GM12892 (cell line): ENCODE measurements at places on chromosomes 7 and 10.

GRCh38 chr7:66183700-66184099, 21.4 kb upstream of the TPST1 start:
- no peak for DNase-seq

GRCh38 chr10:15738270-15738925, 18.7 kb upstream of the ITGA8 start:
- DNase-seq = no peak

DNA sequence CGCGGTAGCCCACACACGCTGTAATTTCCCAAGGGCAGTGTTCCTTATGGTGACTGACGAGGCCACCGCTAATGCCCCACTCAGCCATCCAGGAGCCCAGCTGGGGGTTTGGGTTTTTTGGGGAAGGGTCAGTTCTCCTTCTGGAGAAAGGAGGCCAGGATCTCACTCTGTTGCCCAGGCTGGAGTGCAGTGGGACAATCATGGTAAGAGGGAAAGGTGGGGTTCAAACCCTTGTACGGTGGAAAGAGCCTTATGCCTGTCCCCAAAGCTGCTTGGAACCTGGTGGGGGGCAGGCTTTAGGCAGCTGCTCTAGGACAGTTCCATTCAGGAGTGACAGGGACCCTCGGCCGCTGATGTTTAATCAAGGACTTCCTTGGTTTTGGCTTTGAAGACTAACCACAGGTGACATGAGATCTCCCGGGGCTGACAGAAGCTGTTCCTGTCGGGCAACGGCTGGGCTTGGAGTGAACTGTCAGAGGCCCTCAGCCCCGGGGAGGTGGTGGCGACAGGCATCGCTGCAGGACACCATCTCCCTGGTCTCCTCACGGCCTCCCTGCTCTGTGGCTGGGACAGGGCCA, 84.5 kb downstream of the CARD11 start:
- no peak for DNase-seq

DNA sequence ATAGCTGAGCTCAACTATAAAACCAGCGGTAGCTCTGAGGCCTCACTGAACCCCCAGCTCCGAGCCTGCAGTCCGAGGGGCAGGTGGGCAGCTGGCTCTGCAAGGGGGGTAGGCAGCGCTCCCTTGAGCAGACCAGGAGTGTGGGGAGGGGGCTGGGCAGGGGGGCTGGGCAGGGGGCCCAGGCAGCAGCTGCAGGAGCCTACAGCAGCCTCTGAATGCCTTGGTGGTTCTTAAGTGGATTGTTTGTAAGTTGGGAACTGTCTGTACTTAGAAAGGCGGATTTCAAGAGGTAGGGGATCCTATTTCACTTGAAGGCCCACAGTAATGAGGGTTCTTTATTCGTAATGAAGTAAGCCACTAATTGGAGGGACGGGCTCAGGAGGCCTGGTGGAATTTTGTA, 72.3 kb downstream of the ICA1 start:
- DNase-seq = no peak

- DNase-seq = no peak
Measured at GRCh38 chr7:90834771-90835170, 238.7 kb downstream of the CDK14 start.

DNA sequence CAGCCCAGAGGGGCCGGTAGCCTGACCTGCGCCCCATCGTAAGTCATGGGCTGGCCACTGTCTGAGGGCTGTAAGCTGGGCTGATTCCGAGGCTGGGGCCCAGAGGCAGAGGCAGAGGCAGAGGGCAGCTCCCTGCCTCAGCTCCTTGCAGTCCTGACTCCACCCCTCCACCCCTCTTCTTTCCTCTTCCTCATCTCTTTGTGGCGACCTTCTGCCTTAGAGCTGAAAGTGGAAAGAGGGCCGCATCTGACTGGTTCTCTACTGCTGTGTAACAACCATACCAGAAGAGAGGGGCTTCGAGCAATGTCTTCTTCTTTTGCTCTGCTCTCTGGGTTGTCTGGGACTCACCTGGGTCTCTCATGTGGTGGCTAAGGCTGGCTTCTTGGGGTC, 179.1 kb downstream of the RPS24 start:
- DNase-seq = no peak

- DNase-seq = no peak
Measured at GRCh38 chr7:11552676-11553296, 279.2 kb downstream of the THSD7A start.

- no peak for DNase-seq
Measured at GRCh38 chr7:37269711-37270508, 178.8 kb downstream of the ELMO1 start.

DNA sequence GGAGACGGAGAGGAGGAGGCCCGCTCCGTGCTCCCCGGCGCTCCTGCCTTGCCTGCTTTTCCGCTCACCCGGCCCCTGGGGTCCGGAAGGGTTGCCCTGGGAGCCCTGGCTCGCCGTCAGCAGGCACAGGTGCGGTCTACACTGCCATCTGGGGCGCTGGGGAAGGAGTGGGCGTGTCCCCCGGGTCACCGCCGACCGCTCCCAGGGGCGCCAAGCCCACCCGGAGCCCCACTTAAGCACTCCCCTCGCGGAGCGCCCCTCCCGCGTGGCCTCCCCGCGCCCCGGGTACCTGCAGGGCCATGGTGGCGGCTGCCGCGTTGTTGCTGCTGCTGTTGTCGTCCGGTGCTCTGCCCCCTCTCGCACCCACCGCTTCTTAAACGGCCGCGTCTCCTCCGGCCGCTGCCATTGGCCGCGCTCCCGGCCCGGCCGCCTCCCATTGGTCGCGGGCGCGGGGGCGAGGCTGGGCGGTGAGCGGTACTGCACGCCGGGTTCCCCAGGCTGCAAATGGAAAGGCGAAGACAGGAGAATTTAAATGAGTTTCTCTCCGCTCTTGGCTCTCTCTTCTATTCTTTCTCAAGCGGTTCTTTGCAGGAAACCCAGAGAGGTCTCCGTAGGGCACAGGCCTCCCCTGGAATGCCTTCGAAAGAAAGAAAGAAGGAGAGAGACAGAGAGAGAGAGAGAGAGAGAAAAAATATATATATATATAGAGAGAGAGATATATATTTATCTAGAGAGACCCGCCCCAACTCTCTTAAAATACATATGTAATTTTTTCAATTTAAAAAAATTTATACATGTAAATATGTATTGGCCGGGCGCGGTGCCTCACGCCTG, at the start of gene ACBD7:
TSS of gene ACBD7 (minus strand) at position 349 of the 834 bp plus-strand sequence. CDS start at position 301, 48 bp downstream.
- DNase-seq = peak; percentile 94

DNA sequence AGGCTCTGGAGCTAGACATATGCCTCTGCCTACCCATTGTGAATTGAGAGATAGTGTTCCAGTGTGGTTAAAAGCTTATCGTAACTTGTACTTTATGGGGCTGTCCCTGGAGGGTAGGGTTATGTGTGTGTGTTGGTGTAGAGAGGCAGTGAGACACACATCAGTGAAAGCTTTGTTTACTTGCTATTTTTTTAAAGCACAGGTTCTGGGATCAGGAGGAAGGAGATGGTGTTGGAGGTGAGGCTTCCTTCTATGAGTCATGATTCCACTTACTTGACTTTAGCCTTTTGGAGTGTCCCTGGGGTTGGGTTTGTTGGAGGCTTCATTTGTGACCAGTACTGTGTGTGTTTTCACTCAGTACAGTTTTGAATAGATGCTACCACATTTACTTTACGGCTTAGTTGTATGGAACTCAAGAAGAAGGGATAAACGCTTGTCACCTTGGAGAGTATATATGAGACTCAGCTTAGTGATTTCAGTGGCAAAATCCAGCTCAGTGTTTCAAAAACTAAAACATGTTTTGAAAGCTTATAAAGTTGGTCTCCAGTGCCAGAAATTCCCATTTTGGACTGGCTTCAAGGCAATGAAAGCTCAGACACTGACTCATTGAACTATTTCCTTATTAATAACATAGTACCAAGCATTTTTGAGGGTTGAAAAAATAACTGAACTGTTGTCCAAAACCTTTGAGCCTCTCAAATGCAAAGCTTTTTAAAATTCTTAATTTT, 106.2 kb downstream of the PLXDC2 start:
- no peak for DNase-seq

DNA sequence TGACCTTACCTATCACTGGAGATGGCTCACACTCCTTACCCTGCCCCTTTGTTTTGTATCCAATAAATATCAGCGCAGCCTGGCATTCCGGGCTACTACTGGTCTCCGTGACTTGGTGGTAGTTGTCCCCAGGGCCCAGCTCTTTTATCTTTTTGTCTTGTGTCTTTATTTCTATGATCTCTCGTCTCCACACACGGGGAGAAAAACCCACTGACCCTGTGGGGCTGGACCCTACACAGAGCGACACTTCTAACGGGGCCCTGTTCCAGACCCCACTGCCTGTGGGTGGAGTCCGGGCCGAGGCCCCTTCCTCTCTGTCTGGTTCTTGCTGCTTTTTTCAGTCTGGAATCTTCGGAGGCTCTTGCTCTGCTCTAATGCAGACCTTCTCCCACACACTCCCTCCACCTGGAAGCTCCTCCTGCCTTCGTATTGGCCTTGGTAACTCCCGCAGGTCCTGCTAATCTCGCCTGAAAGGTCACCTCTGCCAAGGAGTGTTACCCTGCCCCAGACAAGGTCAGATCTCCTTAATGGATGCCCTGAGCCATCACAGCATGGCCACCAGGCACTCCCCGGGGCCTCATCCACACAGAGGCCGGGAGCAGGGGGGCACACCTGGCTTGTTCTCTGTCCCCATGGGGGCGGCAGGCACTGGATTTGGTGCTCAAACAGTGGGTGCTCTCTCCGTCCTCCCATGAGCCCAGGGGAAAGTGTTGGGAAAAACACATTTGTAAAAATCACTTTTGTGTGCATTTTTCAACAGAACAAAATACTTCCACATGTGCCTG, 531.7 kb downstream of the PTPRN2 start:
- no peak for DNase-seq

GRCh38 chr10:3146289-3146688, 26.3 kb downstream of the PITRM1 start:
- DNase-seq = no peak

GRCh38 chr7:36244429-36244828, 91.4 kb downstream of the EEPD1 start:
- DNase-seq = no peak

DNA sequence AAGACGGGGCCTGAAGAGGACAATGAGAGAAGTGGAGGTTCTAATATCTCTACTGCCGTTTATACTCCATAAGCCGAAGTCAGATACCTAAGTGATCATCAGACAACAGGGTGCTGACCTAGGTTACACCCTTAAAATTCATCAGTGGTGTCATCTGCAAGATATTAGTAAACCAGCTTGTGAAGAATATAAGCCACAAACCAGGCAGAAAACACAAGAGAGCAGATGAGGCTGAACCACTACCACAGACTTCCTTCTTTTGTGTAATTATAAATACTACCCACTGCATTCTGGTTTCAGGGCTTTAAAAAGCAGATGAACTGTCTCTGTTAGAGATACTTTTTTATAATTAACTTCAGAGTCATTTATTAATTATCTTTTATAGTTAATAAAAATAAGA, 69.0 kb upstream of the LRRC17 start:
- no peak for DNase-seq

DNA sequence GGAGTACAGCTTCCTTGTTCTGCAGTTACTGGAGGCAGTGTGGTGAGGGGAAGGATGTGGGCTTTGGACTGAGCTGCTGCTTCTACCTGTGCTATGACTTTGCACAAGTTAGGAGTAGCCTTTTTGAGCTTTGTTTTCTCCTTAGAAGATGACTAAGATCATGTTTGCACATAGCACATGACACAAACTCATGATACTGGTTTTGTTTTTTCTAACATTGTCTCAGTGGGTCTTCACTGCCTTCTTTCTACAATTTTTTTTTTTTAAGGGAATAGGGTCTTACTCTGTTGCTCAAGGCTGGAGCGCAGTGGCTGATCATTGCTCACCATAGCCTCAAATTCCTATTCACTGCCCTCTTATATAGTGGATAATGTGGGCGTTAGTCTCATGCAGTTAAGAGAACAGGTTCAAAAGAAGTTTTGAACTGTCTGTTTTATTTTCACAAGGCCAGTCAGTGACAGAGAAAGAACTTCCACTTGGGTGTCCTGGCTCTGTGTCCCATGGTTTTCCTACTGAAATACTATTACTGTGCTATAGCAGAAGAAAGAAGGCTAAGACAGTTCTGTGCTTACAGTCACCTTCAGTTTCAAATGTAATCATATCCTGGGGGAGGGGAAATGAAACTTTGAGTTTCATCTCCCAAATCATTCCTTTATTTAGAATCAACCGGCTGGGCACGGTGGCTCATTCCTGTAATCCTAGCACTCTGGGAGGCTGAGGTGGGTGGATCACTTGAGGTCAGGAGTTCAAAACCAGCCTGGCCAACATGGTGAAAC, 72.0 kb downstream of the KAT6B start:
- DNase-seq = no peak

DNA sequence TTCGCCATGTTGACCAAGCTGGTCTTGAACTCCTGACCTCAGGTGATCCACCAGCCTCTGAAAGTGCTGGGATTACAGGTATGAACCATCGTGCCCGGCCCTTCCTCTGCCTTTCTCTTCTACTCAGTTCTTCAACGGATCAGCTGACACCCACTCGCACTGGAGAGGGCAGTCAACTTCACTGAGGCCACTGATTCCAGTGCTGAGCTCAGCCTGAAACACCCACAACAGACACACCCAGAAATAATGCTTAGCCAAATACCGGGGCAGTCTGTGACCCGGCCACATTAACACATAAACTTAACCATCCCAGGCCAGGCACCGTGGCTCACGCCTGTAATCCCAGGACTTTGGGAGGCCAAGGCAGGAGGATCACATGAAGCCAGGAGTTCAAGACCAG, 119.3 kb upstream of the CHST15 start:
- DNase-seq = no peak

DNA sequence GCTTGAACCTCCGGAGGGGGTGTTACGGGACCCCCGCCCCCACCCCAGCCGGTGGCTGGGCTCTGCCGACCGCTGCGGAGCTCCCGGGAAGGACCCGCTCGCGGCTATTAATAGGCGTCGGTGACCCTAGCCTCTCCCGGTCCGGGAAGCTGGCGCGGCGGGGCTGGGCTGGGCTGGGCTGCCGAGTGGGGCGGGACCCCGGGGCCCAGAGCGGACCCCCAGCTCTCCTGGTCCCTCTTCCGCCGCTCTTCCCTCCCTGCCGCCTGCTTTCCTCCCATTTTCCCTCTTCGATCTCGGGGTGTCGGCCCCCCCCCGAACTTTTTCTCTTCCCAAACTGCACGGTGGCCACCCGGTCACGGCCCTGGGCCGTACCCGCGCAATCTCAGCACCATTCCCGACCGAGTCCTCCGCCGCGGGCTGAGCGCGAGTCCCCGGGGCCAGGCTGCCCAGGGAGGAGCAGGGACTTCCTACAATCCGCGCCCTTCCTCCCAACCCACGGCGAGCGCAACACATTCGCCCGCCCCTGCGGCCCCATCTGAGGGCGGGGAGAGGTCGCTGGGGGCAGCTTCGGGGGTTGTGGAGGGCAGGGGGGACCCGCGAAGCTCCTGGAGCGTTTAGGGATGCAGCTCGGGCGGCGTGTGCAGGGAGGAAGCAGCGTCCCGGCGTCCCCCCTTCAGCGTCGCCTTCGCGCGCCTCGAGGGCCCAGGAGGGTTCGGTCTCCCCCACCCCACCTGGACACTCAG, 3.1 kb upstream of the ELFN1 start:
- DNase-seq = peak; percentile 42

DNA sequence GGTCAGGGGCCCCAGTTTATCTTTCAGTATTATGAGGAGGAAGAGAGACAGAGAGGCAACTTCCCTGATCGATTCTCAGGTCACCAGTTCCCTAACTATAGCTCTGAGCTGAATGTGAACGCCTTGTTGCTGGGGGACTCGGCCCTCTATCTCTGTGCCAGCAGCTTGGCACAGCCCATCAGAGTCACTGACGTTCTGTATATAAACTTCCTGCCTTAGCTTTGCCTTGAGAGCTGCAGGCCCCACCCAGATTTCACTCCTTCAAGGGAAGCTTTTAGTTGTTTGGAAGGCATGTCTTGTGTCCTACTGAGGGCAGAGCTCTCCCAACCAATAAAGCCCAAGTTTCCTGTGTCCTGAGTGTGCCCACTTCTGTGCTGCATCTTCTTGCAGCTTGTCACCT, 242.5 kb upstream of the PRSS58 start:
- DNase-seq = no peak

GRCh38 chr7:16668049-16668858, 22.3 kb downstream of the BZW2 start:
- DNase-seq = no peak
